ENCODE measurements at places on chromosomes 12 and 14. TPM values are rescaled to one million over a fixed set of nuclear protein-coding genes. Genes with fewer than 3 reads are reported as not detected.

RNASE1 gene
- 7.8 TPM for total RNA-seq

FUT8 gene
- 137 TPM for total RNA-seq

ABCC9 gene
- total RNA-seq: 15.7 TPM

PROX2 gene
- total RNA-seq: not detected

EFS gene
- total RNA-seq: 24.1 TPM

SLC38A4 gene
- total RNA-seq: 0.63 TPM

LTB4R gene
- total RNA-seq: 1.6 TPM

TRIAP1 gene
- total RNA-seq: 9.7 TPM

STON2 gene
- total RNA-seq: 45.1 TPM

JPH4 gene
- 50.1 TPM for total RNA-seq

MYRFL gene
- total RNA-seq: 1.3 TPM

RAN gene
- 298 TPM for total RNA-seq

COCH gene
- total RNA-seq: 36.9 TPM

VASH1 gene
- 103 TPM for total RNA-seq

ATL1 gene
- 85.1 TPM for total RNA-seq

CCND2 gene
- total RNA-seq: 301 TPM

NEUROD4 gene
- total RNA-seq: 4.4 TPM

PLBD2 gene
- total RNA-seq: 14.7 TPM

AMN gene
- total RNA-seq: not detected

GPR132 gene
- 0.94 TPM for total RNA-seq

CISTR gene
- total RNA-seq: not detected

AKAP3 gene
- total RNA-seq: 2.5 TPM

PRB2 gene
- total RNA-seq: not detected

SYNDIG1L gene
- total RNA-seq: 1.3 TPM

PGAM5 gene
- total RNA-seq: 21.6 TPM

LALBA gene
- total RNA-seq: not detected

GPN3 gene
- total RNA-seq: 12.5 TPM

Data from parietal lobe (tissue), 2 donors.